ENCODE measurements at places on chromosomes 1 and 21.

GRCh38 chr1:214187933-214188332, 93.0 kb upstream of the SMYD2 start:
- DNase-seq: no peak

DNA sequence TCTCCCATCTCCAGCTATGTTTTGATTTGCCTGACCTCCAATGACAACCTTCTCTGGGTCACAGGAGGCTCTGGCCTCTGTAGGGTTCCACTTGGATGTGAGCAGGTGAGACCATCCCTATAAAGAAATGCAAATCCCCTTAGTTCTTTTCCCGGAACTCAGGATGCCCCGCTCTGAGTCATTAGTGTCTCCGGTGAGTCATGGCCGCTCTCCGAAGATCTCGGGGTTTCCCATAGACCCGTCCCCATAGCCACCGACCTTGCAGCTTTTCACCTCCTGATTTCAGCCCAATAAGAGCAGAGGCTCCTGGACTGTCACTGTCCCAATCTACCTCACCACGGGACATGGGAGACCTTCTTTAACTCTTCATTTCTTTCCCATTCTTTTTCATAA, 98.2 kb downstream of the PGBD5 start:
- DNase-seq: no peak

GRCh38 chr1:21518774-21519455, 9.7 kb downstream of the ALPL start:
- no peak for DNase-seq

GRCh38 chr1:117897551-117897950, 31.9 kb downstream of the GDAP2 start:
- DNase-seq: no peak

Measured in psoas muscle (tissue), 8 donors.